Foreskin fibroblast (primary cell): ENCODE measurements at places on chromosomes 5 and 9.

GRCh38 chr5:159525117-159525516 lies 194.8 kb upstream of the IL12B start:
- no peak for DNase-seq

DNA sequence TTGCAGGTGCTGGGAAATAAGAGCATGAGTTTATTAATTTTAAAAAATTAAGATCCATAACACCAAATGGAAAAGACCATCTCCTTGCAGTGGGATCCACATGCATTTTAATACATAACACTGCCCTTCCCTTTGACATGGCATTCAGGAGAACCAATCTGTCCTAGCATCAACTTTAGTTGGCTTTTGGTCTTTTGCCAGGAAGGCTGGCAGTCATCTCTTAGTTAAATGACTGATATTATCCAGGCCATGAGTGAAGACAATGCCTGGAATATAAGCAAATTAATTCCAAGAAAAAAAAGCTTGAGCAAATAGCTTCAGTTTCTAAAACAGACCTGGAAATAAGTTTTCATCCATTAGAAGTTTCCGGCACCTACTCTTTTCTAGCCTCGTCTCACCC lies 55.1 kb upstream of the OTULINL start:
- DNase-seq, result no peak

GRCh38 chr5:143110591-143110990 lies 292.9 kb downstream of the NR3C1 start:
- no peak for DNase-seq

DNA sequence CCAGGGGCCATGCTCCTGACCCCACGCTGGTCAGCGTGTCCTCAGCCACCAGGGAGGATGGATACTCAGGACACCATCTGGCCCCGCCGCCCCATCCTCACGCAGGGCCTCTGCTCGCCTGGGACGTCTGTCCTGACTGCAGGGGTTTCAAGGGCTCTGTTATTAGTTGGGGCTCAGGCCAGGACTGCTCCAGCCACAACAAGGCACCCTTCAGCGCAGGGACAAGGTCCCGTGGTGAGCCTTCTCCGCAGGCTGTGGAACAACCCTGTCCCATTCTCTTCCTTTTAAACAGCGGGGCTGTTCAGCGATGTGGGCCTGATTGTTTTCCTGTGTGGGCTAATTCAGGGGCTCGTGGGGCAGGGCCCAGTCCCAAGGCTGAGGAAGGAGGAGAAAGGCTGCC lies 61.6 kb downstream of the SEMA4D start:
- DNase-seq, result no peak

DNA sequence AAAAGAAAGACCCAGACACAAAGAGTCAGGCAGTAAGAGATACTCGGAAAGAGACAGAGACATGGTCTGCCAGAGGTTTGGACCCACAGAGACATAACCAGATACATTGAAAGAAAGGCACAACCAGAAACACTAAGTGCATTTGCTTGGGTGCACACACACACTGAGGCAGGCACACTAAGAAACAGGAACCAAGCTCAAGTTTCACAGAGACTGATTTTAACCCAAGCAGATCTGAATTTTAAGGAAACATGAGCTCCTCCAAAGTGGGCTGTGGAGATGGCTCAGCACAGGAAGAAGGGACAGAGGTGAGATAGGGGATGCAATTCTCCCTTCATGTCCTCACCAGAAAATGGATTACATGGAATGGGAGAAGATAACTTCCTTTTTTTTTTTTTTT lies 9.5 kb downstream of the AQP3 start:
- no peak for DNase-seq

DNA sequence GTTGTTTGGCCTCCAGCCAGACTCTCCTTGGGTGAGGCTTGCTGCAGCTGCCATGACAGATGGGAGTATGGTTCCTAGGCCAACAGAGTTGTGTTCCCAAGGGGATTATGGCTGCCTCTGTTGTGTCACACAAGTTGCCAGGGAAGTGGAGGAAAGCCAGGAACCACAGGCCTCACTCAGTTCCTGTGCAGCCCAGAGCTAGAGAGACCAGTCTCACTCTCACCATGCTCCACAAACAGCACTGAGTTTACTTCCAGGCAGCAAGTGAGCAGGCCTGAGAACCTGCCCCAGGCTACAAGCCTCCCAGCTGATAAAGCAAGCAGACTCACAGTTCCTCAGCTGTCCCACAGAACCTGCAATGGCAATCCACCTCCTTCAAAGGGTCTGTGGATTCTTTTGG lies 273.6 kb upstream of the TAS2R1 start:
- peak; percentile 48 for DNase-seq

GRCh38 chr9:133958756-133959155 lies 33.4 kb downstream of the VAV2 start:
- no peak for DNase-seq

GRCh38 chr5:36886791-36887190 lies 10.2 kb downstream of the NIPBL start:
- no peak for DNase-seq

GRCh38 chr9:105053209-105053652 lies 125.3 kb upstream of the ABCA1 start:
- DNase-seq, result peak; percentile 84

- no peak for DNase-seq
These were observed 27.4 kb downstream of the DNAH5 start for GRCh38 chr5:13917061-13917460.

- DNase-seq, result no peak
These were observed 48.5 kb upstream of the ANKH start for GRCh38 chr5:14920121-14920520.

DNA sequence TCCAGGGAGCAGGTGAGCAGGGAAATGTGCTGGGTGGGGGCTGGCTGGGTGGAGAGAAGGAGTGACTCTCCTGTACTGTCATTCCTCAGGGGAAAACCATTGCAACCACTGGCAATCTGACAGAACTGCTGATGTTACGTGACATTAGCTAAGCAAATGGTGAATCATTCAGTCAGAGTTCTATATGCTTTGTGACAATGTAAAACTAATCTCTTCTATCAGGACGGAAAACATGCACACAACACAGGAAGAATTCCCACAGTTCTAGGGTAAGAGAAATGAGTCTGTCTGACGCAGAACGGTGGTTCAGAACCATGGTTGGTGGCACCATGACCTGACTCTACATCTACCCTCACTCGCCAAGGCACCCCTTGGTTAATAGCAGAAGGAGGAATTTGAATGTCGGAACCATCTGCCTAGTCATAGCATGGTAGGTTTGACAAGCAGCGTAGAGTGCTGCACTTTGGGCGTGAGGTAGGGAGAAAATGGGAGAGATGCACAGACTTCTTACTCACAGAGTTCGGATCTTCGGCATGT lies 243.6 kb upstream of the PANK3 start:
- DNase-seq, result peak; percentile 50

DNA sequence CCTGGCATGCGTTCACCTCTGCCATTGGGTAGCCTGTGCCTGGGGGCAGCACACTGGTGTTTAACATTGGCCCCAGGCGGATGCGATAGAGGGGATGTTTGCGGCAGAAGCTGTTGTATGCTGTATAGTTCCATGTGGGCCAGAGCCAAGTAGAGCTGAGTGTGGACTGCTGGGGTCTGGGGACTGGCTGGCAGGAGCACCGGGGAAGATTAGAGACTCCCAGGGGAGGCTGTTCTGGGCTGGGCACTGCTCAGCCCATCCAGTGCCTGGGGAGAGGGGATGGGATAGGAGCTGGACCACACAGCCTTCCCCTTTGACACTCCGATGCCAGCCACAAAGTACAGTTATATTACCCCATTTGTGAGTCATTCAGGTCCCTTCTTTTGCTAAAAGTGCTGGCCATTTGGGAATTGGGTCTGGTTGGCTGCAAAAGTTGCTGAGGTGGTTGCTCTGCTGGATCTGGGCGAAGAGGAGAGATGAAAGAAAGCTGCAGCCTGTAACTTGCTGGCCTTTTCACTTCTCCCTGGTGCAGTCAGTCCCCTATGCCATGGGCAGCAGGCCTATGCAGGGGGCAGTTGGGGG lies 73.8 kb downstream of the RGS3 start:
- no peak for DNase-seq
